T-cell (primary cell): ENCODE measurements at places on chromosomes 12 and 14.

DNA sequence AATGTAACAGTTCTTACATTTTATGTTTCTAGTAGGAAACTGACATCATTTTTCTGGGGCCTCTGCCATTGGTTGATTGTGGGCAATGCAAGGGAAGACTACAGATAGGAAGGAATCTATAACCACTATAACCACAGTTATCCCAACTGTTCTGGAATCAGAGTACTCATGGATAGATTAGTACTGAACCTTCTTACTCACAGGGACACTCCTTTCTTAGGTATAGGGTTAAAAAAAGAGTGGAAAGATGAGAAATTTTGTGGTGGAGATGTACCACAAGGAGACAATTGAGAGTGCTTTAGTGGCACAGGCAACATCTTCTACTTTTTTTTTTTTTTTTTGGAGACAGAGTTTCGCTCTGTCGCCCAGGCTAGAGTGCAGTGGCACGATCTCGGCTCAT, 21.0 kb downstream of the TMEM116 start:
- DNase-seq: no peak

GRCh38 chr12:7264538-7264937, 39.3 kb upstream of the ACSM4 start:
- DNase-seq: no peak

DNA sequence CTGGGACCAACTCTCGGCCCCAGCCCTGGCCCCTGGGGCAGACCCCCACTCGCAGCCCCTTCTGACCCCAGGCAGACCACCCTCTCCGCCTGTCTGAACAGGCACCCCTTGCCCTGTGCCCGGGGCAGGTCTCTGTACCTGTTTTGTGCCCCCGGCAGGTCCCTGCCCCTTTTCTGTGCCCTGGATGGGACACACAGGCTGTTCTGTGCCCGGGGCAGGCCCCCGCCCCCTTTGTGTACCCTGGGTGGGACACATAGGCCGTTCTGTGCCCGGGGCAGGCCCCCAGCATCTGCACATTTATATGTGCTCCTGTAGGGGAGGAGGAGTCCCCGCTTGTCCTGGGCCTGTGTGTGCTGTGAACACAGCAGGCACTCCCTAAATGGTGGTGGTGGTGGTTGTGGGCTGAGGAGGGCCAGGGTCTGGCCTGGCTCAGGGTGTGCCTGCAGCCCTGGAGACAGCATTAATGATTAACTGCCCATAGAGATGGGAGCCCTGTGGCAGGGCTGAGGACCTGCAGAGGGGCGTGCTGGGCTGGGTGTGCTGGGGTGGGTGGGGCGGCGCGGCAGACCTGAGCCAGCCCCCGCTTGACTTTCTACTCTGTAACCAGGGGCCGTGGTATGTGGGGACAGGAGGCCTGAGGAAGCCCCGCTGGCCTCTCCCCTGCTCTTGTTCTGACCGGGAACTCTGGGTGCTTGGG, 3.7 kb downstream of the FBRSL1 start:
- no peak for DNase-seq

DNA sequence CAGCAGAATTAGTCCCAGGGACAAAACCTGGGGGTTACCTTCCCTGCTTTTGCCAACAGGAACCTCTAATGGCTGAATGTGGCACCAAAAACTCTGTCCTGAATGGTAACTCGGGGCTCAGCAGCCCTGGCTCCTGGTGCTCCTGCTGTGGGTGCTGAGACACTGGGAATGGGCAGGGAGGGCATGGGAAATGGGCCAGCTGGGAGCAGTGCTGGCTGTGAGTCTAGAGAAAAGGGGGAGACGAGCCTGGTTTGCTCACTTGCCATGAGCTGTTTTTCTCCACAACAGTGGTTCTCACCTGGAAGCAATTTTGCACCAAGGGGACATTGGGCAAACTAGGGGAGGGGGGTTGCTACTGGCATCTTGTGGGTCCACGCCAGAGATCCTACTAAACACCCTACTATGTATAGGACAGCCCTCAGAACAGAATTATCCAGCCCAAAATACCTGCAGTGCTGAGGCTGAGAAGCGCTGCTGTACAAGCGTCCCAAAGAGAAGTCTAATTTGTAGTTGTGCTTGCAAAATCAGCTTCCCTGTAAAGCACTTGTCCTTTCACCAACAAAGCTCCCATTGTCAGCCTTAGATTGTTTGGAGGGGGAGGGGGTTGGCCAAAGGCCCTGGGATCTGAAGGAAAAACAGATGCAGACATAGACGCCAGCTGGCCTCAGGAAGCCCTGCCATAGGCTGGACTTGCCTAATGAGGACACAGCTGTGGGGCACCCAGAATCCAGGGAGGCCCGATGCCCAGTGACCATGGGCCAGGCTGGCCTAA, 3.6 kb downstream of the LRRC74A start:
- DNase-seq: no peak

DNA sequence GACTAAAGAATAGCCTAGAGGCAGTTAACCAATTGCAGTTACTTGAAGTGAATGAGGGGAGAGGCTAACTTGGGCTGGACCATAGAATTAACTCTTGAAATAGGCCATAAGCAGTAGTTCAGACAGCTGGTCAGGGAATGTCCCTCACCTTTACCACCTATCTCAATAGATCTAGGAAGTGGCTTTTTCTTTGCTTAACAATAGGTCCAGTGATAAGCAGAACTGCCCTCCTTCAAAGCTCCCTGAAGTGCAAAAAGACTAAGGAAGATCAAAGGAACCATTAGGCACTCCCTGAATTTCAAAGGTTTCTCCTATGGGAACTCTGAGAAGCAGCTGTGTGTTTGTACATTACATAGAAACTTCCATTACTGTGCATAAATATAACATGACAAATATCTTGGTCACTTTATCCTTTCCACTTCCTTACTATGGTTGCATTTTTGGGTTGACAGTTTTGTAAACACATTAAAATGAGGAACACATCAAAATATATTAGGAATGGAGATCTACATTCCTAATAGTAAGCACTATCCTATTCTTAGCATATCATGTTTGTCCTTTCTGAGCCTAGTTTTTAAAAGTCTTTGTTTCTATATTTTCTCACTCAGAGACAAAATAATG, 7.2 kb upstream of the NAA30 start:
- no peak for DNase-seq

GRCh38 chr12:96265836-96266235, 71.7 kb downstream of the ELK3 start:
- DNase-seq: no peak

DNA sequence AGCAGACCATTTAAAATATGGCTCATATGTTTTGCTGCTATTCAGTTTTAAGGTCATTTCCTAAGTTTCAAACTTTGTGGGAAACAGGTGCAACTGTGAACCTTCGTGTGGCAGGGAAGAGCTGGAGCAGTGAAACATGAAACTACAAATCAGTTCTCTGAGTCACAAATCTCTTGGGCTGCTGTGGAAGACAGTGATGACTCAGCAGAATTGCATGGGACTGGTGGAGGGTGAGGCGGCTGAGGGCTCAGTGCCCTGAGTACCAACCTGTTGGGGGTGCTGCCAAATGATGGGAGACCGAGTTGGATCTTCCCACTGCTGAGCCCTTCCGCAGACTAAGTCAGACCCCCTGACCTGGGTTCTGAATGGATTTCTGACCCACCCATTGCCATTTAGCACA, 8.4 kb upstream of the CALM1 start:
- no peak for DNase-seq

GRCh38 chr12:102735104-102735503, 181.9 kb downstream of the PAH start:
- DNase-seq: no peak

GRCh38 chr14:61454545-61454944, 133.2 kb downstream of the PRKCH start:
- no peak for DNase-seq

GRCh38 chr12:91964501-91964900, 181.1 kb downstream of the BTG1 start:
- DNase-seq: no peak
